ENCODE measurements at places on chromosomes 12 and 14. TPM values are rescaled to one million over a fixed set of nuclear protein-coding genes. Genes with fewer than 3 reads are reported as not detected.
A peak's percentile ranks its signal among the peaks of the same experiment; 100 is the strongest.

Gene RNASE7
- not detected for polyA plus RNA-seq

DNA sequence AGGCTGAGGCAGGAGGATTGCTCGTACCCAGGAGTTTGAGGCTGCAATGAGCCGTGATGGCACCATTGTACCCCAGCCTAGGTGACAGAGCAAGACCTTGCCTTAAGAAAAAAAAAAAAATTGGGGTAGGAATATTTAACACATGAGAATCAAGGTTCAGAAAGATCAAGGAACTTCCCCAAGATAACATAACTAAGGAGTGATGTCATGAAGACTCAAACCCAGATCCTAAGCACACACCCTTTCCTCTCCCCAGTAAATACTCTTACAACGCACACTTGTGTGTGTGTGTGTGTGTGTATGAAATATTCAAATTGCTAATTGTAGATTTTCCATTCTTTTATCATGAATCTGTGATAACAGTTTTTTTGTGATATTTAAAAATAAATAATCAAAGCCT lies 90.6 kb upstream of the NUDT4 start:
- no peak for DNase-seq

GRCh38 chr12:73629893-73630831 lies 907.5 kb upstream of the ATXN7L3B start:
- DNase-seq, result no peak

GRCh38 chr14:38350102-38350501 lies 94.2 kb upstream of the CLEC14A start:
- DNase-seq, result no peak

- no peak for DNase-seq
Measured at GRCh38 chr14:41362139-41362538, 244.5 kb upstream of the LRFN5 start.

DNA sequence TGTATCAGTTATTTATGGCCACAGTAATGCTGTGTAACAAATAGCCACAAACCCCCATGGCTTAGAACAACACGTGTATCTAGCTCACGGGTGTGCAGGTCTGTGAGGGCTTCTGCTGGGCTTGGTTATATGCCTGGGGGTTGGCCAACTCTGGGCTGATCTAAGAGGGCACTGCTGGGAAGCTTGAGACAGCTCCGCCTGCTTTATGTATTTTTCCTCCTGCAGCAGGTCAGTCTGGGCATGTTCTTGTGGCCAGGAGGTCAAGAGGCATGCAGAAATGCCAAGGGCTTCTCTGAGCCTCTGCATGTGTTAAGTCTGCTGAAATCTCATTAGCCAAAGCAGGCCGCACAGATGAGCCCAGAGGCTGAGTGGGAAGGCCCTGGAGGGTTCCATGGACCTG lies 105.8 kb downstream of the ZNF664 start:
- DNase-seq, result no peak

DNA sequence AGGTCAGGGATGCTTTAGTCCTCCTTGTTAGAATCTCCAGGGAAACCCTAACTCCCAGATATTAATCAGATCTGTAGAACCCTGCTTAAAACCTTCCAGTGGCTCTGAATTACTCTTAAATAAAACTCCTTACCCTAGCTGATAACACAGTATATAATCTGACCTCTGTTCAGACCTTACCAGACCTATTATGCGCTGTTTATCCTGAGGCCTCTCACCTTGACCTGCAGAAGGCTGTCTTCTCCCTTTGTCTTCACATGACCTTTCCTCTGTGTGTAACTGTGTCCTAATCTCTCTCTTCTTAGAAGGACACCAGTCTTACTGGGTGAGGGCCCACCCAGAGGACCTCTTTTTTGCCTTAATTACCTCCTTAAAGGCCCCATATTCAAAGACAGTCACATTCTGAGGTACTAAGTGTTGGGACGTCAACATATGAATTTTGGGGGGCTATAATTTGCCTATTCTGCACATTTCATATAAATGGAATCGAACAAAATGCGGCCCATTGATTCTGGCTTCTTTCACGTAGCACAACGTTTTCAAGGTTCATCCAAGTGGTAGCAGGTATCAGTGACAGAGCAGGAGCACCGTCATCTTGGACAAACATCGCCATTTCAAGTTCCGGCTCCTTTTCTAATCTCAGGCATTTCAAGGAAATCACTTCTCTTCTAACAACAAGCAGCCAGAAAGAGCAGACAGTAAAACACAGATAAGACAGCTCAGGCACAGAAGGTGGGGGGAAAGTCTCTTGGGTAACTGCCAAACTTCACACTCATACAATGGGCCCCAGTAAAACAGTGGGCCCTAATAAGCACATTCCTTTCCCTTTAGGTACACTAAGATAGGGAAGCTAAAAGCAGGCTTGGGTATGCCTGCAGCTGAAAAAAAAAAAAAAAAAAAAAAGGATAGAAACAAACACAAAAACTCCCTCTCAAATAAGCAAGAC lies 200.2 kb upstream of the NUDT4 start:
- no peak for DNase-seq

- no peak for DNase-seq
Measured at GRCh38 chr14:101175731-101176534, 272.4 kb upstream of the RTL1 start.

DNA sequence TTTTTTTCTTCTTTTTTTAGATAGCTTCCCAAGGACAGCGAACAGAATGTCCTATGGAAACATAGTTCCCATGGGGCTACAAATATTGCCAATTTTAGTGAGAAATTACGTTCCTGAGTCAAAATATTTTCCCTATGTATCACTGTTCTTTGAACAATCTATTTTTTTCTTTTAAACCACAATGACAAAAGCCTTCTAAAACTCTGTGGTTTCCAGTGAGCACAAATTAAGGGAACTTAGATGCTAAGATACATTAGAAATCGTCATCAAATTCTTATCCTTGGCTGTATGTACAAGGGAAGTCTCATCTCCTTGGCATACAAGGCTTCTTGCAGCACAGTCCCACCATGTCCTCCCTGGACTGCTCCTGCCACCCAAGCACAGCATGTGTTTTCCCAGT lies 17.9 kb downstream of the CPM start:
- DNase-seq, result peak; percentile 12

- DNase-seq, result no peak
Measured at GRCh38 chr12:2380946-2381345, 328.2 kb downstream of the CACNA1C start.

GRCh38 chr12:75882421-75882820 lies 149.2 kb downstream of the PHLDA1 start:
- DNase-seq, result no peak

DNA sequence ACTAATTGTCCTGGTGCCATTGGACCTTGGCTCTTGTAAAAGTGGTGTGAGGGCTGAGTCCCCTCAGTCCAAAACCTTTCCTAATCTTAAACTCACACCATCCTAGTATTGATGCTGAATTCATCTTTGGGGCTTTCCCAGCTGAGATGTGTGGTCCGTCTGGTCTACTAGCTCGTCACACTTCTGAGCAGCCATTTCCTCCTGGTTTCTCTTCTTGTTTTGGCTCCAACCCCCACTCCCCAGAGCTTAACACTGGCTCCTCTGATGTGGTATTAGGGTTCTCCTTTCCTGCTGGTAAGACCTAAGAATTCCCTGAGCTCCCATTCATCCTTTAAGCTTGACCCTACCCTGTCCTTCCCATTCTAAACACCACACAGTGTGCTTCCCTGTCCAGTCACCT lies 900.6 kb downstream of the VRK1 start:
- no peak for DNase-seq

DNA sequence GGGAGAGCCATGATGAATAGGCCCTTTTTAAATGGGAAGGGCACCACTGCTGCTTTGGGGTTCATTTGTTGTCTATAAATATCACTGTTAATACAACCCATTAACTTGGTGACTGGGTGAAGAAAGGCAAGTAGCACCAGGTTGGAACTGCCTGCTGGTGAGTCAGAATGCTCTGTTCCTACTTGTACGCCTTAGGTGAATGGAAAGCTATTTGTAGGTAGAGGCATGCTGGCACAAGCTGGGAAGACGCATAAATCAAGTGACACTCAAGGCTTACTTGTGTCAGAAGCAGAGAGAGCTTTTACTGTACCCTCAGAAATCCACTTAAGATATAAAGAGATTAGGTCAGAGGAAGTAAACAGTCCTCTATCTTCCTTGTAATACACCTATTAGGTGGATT lies 142.5 kb downstream of the TMX1 start:
- DNase-seq, result no peak

Gene ZNF664
- polyA plus RNA-seq, result 40.0 TPM

Gene SPPL3
- 48.9 TPM for polyA plus RNA-seq

DNA sequence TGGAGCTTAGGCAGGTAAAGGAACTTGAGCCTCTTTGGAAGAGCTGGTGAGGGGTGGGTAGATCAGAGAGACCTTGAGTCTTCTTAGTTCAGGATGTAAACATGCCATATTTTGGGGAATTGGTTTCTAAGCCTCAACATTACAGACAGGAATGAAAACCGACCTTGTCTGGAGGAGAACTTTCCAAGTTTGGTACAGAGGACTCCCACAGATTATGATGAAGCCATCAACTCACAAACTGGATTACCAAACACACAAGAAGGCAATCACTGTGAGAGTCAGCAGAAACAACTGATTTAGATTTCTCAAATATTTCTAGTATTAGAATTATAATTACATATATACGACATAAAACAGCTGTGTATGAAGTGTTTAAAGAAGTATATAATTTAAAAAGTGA lies 22.3 kb upstream of the AMN1 start:
- DNase-seq, result no peak

GRCh38 chr12:107764626-107765025 lies 3.7 kb upstream of the PRDM4 start:
- DNase-seq, result no peak

Gene ABCD2
- 0.09 TPM for polyA plus RNA-seq

Gene RIMKLB
- 127 TPM for polyA plus RNA-seq

DNA sequence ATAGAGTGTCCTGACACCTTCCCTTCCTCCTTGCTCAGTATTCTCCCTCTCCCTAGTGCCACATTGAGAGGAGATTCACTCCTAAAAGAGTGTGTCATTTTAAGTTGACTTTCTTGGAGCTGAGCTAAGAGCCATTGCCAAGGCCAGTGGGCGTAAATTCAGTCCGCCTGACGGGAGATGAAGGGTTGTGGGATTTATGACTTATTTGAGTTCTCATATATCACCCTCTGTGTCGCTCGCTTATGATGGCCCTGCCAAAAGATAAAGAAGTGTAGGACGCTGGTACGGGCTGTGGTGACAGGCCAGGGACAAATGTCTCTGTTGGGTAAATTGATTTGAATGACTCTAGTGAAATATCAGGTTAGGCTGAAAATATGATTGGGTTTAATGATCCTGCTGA lies 867.4 kb downstream of the NRXN3 start:
- DNase-seq, result no peak

DNA sequence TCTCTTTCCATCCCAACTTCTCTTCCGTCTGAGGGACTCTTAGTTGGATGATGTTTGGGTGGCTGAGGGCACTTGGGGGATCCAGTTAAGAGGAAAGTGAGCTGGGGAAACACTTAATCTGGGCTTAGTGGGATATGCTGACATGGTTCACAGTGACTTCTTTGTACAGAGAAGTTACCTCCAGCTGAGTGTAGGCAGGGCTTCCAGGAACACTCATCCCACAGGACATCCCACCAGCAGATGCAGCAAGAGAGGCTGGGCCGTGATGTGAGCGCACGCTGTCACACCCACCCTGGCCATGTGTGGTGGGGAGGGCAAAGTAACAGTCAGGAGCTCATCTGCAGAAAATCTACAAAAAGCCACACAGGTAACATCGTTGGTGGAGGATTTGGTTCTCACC lies 832 bp upstream of the CACNA2D4 start:
- DNase-seq, result no peak

Gene ALDH2
- polyA plus RNA-seq, result 34.5 TPM

DNA sequence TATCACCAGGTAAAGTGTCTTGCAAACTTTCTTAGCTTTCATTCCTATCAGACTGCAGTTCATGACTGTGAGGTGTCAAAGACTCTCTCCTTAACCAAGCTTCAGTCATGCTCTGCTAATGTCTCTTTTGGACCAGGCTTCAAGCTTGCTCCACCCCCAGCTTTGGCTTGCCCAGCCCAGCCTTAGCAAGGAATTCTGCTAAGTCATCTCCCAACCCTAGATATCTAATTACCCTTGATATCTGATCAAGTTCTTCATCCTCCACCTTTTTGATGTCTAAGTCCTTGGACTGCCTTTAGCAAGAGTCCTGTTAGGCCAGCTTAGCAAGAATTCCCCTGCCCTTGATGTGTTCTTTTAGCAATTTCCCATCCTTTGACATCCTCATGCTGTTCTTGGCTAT lies 108.9 kb upstream of the FGD4 start:
- DNase-seq, result no peak

DNA sequence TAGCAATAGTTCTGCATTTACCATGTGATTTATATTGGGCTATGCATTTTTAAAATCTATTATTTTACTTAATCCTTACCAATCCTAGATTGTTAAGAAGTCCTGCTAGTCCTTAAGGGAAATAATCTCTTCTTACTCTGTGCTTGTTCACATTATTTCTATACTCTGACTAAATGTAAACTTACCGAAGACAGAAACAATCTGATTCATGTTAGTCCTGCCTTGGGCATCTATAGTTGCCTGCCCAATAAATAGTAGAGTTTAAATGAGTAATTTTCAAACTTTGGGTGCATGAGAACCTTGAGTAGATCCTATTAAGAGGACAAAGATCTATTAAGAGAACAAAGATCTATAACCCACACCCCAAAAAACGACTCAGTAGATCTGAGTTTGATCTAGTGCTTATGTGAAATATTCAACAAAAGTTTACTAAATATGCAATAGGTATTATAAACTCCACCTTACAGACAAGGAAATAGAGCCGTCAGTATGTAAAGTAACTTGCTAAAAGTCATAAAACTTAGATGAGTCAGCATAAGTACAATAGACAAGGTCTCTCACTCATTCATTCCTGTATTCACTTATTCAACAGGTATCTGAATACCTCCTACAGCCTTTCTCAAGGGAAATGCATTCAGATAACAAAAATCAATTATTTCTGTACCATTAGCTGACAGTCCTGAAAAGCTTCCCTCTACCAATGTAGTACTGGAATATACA lies 127.6 kb downstream of the PAWR start:
- no peak for DNase-seq

- DNase-seq, result no peak
Measured at GRCh38 chr14:102220031-102220430, 80.3 kb downstream of the WDR20 start.

- no peak for DNase-seq
Measured at GRCh38 chr14:23559010-23559925, 3.2 kb downstream of the THTPA start.
